Activated T-cell treated with anti-CD3 and anti-CD28 coated beads for 4 hours (primary cell): ENCODE measurements at places on chromosomes 7 and 10.
A peak's percentile ranks its signal among the peaks of the same experiment; 100 is the strongest.

DNA sequence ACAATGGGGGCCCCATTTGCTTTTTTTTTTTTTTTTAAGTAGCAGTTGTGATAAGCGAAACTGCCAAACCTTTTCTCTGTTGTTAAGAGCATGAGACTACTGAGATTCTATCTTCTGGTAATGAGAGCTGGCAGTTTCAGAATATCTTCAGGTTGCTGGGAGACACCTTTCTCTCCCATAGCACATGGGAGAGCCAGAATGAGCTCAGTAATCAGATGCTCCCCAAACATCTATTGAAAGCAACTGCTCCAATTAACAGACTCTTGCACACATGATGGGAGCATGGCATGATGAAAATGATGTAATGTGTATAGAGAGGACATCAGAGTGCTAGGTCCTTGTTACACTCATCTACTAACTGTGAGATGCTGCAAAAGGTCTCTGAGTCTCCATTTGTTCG, 18.8 kb downstream of the MYO3A start:
- DNase-seq, result no peak

GRCh38 chr7:2688409-2689342, 674 bp downstream of the AMZ1 start:
- DNase-seq, result no peak

GRCh38 chr7:142871260-142872105, 14.1 kb downstream of the TRPV6 start:
- no peak for DNase-seq

DNA sequence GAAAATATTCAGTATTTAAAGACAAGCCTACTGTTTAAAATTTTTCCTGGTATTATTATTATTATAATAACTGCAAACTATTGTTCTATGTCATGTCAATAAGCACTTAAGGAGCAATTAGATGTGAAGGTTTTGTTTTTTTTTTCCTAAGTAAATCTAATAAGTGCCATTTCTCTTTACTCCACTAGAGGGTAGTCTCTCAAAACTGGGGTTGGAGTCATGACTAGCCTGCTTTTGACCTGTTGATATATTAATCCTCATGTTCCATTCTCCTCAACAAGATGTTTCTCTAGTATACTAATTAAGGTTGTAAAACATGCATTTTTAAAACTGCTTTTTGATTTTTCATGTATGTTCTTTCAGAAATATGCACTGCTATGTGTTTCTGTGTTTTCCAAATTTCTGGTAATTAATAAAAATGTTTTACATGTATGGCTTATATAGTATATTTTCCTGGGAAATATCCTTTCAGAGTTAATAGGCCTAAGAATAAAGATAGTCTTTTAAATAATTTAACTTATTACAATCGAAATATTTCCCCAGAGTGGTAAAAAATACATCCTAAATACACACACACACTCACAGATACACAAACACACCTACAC, 1.0 kb upstream of the LRRN3 start:
- DNase-seq, result no peak

DNA sequence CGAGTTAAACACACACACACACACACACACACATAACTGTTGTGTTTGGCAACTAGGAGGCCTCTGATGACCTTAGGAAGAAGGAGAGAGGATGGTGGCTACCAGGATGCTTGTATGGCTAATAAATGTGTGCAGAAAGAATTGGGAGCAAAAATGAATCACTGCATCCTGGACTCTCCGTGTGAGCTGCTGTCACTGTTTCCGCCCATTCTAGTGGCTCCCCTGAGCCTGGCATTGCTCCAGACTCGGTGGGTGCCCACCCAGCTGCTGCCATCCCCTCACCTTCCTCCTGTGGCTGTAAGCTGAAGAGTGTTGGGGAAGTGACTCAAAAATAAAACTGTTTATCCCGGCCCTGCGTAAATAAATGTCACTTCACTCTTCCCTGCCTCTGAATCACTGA, 149.5 kb upstream of the MINDY3 start:
- DNase-seq, result no peak

GRCh38 chr10:7410301-7410861, 453 bp downstream of the SFMBT2 start:
- DNase-seq, result peak; percentile 30

DNA sequence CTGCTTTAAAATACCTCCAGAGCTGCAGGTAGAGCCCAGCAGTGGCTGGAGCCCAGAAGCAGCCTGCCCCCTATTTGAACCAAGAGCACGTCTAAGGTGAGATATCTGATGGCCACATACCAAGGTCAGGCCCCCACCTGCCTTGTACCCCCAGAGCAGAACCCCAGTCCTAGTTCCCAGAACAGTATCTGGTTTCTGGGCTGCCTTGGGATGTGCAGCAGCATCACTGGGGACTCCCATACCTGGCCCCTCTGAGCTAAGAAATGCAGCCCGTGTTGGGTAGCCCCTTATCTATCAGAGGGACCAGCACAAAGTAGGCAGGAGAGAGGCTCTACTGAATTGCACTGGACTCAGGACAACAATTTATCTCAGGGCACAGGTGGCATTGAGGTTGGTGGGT, 8.9 kb downstream of the SFTPD start:
- DNase-seq, result no peak

- DNase-seq, result no peak
These were observed 83.8 kb downstream of the COL13A1 start for GRCh38 chr10:69885379-69886013.

GRCh38 chr7:52838981-52839411, 196.4 kb upstream of the POM121L12 start:
- DNase-seq, result no peak

DNA sequence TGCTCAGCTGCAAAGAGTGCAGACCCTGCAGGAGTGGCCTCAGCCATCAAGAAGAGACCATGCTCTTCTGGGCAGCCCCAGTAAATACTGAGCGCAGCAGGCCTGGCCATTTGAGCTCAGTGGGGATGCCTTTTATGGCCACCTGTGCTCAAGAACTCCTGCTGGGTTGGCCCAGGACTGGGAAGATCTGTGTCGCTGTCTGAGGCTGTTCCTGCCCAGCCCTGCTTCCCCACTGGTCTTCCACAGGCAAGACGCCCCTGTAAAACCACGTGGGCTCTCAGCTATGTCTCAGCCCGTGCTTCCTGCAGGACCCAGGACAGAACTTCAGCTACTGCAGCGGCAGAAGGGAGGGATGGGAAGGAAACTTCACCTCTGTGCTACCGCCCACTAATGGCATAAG, 10.5 kb upstream of the PPIF start:
- DNase-seq, result no peak

DNA sequence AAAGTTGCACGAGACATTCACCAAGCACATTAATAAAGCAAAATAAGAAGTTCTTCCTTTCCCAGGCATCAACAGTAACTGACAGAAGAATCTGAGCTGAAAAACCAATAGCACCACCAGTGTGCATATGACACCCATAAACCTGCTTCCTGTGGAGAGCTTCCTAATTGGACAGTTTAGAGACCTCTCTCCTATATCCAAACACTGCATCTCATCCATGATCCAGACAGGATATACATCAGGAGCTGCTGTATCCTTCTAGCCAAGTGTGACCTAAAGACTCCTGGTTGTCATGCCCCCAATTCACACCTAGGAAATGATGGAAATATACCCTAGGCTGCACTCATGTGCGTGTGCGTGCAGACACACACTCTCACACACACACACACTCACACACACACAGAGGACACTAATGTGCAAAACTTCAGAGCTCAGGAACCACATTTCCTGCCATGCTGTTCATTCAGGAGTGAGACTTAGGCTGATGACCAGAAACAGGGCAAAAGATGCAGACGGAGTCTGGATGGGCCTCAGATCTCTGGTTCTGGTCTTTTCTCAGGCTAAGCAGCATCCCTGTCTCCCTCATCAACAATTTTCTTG, 58.0 kb downstream of the MAP3K8 start:
- DNase-seq, result no peak

DNA sequence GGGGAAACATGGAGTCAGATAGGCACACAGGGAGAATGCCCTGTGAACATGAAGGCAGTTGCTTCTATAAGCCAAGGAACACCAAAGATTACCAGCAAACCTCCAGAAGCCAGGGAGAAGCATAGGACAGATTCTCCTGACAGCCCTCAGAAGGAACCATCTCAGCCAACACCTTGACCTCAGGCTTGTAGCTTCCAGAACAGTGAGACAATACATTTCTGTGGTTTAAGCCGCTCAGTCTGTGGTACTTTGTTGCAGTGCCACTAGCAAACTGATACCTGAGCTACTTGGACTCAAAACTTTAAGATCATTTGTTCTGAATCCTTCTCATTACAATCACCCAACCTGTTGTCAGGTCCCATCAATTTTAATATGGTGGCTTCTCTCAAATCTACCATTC, 31.2 kb downstream of the ABLIM1 start:
- no peak for DNase-seq

GRCh38 chr10:120075349-120075748, 182.8 kb downstream of the SEC23IP start:
- no peak for DNase-seq

GRCh38 chr10:5551531-5552375, 27.0 kb downstream of the CALML3 start:
- peak; percentile 50 for DNase-seq

DNA sequence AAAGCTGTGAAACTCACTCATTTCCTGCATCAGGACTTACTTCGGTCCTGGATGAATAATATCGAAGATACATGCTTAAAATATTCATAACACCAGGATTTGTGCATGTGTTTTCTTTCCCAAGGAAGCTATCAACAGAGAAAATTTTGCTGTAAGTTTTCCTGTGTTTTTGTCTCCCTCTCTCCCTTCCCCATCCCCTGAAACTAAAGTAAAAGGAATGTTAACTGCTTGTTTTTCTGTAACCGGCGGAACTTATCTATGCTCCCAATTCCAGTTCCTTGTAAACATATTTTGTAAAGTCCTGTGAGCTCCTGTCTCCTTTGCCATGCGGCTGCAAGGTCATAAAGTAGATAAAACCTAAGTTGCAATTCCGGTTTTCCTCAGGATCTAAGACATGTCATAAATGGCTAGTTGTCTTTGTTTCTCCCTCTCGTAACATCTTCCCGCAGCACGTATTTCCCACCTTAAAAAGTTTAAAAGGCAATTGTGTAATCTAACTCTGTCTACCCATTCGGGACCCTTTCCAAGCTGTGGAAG, 79.0 kb upstream of the POM121L12 start:
- DNase-seq, result no peak

DNA sequence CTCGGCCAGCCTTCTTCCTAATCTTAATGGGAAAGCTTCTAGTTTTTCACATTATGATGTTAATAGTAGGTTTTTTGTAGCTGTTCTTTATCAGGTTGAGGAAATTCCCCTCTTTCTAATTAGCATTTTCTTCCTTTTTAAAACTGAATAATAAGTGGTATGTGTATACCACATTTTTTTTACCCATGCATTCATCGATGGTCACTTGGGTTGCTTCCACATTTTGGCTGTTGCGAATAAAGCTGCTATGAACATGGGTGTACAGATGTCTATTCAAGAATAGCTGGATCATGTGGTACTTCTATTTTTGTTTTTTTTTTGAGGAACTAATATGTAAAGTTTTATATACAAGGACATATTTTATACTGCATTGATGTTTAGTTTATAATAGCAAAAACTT, 44.3 kb downstream of the NRF1 start:
- DNase-seq, result no peak

DNA sequence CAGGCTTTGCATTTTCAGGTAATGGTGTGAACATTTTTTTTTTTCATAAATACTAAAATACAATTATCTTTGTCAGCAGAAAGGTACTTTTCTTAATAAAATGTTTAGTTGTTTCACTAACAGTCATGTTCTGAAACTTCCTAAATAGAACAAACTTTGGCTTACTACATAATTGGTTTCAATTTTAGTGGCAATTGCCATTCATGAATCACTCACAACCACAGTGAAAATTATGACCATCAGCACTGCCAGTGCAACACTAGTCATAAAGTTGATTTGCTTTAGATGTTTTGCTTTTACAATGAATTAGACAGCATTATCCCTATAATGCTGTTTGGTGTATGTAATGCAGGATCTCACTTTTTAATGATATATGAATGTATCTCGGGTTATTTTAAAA, 297.6 kb upstream of the PLXDC2 start:
- no peak for DNase-seq

DNA sequence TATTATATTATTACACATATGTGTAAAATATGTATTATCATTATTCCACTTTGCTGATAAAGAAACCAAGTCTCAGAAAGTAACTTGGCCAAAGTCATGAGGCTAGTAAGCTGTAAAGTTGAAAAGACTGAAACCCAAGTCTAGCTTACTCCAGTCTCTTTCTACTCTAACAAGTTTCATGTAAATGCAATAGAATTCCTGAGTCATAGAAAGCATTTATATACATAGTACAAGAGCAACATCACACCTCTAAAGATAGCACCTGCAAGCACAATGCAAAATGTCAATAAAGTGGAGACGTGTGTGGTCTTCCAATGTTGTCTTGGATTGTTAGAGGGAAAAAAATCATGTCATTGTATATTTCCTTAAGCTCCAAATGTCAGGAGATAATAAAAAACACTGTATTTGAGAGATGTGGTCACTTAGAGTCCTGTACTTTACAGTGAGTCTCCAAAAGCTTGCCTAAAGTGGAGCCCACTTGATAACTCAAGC, 430.3 kb upstream of the NRP1 start:
- no peak for DNase-seq

DNA sequence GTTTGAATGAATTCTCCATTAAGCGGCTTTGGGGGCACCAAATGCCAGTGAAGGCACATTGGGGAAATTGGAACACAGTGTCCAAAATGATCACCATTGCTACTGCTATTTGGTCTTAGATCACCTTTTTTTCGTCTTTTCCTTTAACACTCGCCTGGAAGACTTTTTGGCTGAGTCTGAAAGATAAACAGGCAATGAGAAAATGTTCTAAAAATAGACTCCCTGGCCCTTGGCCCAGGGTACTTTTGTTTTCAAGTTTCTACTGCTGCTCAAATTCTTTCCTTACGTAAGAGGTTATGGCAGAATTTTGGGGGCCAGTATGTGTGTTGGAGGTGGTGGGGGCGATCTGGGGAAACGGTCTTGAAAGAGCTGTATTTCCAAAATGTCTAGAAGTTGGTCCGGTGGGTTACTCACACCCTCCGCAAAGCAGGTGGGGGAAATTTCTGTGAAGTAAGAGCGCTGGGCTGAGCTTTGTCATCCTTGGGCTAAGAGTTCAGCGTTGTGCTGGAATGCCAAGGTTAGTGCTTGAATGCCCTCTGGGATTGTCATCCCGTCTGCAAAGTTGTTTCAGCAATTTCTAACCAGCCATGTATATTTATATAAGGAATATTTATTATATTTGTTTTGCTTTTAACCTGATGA, 1.3 kb upstream of the ITPRIP start:
- no peak for DNase-seq

GRCh38 chr10:30231071-30231652, 117.9 kb downstream of the MTPAP start:
- DNase-seq, result no peak

- DNase-seq, result no peak
These were observed 165.2 kb upstream of the TMEM72 start for GRCh38 chr10:44745920-44746319.

- peak; percentile 54 for DNase-seq
These were observed at the start of gene SMURF1 for GRCh38 chr7:99143853-99144672. Gene SMURF1, minus strand, starts transcription at chr7:99144108. Its CDS starts 328 bp downstream, at chr7:99143780.
